ENCODE measurements at places on chromosomes 5 and 9.

- DNase-seq, result no peak
Observed at GRCh38 chr5:54426209-54426608, 29.3 kb upstream of the HSPB3 start.

GRCh38 chr5:84597904-84598303 is 213.2 kb upstream of the EDIL3 start:
- no peak for DNase-seq

DNA sequence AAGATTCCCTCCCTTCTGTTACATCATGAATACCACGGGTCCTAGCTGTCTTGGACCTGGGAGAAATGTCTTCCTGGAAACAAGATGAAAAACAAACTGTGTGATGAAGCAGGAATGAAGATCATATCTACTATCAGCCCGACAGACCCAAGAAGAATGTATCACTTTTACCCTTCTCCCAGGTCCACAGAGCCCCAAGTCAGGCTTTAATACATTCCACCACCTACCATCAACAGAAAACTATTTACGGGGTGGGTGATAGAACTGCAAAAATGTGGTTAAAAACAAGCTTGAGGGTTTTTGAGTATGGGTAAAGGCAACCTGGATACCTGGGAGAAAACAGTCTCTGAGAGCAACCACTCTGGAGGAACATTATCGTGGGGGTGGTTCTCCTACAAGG is 327.0 kb downstream of the TRIM32 start:
- DNase-seq, result no peak

DNA sequence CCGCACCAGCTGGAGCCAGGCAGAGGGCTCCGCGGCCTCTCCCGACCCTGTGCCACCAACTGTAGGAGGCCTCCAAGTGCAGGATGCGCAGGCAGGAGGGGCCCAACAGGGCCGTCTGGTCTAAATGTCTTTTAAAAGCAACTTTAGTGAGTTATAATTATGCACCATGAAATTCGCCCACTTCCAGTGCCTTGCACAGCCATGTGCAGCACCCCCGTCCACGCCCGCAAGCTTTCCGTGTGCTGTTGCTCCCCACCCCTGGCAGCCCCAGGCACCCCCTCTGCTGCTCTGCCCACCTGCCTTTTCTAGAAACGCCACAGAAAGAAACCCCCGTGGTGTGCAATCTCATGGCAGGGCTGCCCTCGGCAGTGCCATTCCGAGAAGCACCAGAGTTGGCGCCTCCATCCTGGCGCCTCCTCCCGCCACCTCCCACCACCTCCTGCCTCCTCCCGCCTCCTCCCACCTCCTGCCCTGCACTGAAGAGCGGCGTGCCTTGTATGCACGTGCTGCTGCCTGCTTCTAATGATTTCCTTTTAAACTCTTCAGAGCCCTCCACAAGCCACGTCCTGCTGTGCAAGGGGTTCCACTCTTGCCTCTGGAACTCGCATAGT is 7.5 kb upstream of the SLC6A18 start:
- DNase-seq, result no peak

DNA sequence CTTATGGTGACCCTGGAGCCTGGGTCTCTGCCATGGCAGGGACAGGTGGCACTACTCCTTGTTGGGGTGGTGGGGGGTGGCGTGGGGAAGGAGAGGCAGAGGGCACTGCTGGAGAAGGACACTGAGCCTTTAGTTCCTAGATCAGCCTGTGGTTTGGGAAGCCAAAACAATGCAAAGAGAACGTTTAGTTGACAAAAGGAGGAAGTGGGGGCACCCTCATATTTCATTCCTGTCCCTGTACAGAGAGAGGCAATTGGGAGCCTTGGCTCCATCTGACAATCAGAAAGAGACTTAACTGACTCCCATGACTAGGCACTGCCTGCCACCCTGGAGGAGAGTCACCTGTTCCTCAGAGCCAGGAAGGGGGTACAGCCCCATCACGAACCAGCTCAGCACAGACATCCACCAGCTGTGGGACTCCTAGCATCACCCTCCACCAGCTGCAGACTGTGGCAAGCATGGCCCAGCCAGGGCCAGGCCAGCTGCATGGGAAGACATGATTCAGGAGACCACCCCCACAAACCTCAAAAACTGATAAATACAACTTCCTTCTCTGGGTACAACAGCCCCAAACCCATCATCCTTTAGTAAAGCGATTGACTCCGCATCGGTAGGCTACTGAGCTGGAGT is 257.5 kb downstream of the HSPA4 start:
- DNase-seq, result no peak

DNA sequence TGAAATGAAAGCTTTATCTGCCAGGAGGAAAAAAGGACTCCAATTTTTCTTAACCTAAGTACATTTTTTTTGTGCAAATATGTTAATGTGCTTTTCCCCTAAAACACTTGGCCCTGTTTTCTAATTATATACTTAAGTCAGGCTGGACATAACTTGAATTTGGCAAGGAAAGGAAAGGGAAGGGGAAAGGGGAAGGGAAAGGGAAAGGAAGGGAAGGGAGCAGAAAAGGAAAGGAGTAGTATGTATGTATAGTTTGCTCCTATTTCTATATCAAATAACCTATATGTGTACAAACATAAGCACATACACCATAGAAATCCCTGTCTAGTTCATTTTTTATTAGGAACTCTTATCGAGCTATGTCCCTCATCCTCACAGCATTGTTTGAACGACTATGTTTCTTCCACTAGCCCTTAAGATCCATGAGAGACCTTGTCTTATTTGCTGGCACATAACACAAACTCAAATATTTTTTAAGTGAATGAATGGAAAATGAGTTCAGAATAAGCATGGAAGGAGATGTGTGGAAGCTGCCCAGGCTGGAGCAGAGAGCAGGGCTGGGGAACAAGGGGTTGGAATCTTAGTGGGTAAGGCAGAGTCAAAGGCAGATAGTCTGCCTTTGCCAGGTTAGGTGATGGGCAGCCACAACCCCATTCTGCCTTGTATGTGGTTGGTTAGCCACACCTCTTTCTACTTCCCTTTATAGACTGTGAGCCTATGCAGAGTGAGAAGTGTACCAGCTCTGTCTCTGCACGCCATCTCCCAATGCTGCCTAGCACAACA is 70.0 kb downstream of the KLHL3 start:
- peak; percentile 13 for DNase-seq

- DNase-seq, result no peak
Observed at GRCh38 chr5:50768634-50769033, 102.2 kb downstream of the PARP8 start.

- no peak for DNase-seq
Observed at GRCh38 chr5:146620669-146621051, 104.7 kb upstream of the GPR151 start.

Data from stimulated activated CD4-positive, alpha-beta T cell treated with anti-CD3 and anti-CD28 coated beads, Interleukin-15, amount 100 ng/mL, for 48 hours (primary cell).